ENCODE measurements at places on chromosomes 16 and 17. TPM values are rescaled to one million over a fixed set of nuclear protein-coding genes. Genes with fewer than 3 reads are reported as not detected.

- no peak for DNase-seq
- no peak overlapping the region for H3K27ac ChIP-seq
- H3K27me3 ChIP-seq: no peaks in the 10 kb centered on the region
These were observed 3.9 kb downstream of the ZNF319 start for GRCh38 chr16:57996406-57997175.

DNA sequence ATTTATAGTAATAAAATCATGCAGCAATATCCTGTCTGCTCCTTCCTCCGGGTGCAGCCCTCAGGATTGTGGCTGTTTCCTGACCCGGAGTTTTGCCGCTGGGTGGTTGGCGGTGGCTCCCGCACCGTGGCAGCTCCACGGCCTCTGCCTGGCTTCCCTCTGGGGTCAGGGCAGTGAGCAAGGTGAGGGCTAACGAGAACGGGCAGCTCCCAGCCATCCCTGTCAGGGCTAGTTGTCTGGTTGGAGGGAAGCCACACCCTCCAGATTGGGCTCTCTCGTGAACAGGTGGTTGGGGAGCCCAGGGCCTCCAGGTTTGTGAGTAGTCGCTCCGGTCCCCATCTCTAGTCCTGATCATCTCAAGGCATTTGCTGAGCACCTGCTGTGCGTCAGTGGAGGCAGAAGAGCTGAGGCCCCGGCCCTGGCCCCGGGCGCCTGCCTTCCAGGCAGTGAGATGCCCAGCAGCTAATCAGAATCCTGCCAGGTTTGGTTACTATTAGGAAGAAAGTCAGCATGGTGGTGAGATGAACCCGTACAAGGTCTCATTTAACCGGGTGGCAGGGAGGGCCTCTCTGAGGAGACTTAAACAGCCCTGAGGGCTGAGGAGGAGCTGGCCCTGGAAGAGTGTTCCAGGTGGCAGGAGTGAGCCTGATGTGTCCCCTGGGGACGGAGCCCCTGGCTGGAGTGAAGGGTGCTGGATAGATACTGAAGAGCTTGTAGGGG is 2.3 kb upstream of the NUDT16L1 start:
- H3K4me3 ChIP-seq: no peak overlapping the region
- no peaks in the 10 kb centered on the region for H3K27me3 ChIP-seq
- no peaks in the 10 kb centered on the region for H3K36me3 ChIP-seq
- no peak for DNase-seq
- H3K4me1 ChIP-seq: peaks cover 25% of the 10 kb centered on the region

GRCh38 chr16:29702269-29702668 is 23.3 kb downstream of the QPRT start:
- H3K36me3 ChIP-seq: no peaks in the 10 kb centered on the region
- no peaks in the 10 kb centered on the region for H3K4me1 ChIP-seq
- no peaks in the 10 kb centered on the region for H3K27me3 ChIP-seq
- no peak overlapping the region for H3K4me3 ChIP-seq
- DNase-seq: no peak

DNA sequence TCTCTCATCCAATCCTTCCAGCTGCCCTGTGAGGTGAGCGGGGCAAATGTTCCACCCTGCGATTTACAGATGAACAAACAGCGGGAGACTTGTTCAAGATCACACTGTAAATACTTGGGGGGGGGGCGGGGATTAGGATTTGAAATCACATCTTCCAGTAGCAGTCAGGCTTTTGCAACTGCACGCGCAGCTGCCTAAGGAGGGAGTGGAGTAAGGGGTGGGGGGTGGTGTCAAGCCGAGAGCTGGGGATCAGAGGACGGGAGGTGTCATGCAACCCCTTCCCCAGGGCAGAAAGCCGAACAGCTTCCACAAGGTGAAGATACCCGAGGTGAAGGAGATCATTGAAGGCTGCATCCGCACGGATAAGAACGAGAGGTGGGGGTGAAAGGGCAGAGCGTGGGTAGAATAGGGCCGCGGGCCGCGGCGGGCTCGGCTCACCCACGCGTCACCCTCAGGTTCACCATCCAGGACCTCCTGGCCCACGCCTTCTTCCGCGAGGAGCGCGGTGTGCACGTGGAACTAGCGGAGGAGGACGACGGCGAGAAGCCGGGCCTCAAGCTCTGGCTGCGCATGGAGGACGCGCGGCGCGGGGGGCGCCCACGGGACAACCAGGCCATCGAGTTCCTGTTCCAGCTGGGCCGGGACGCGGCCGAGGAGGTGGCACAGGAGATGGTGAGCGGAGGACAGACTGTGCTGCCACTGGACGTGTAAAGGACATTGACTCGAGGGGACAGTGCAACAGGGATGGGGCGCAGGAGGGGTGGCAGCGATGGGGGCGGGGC is 4.6 kb downstream of the WNK4 start:
- no peak for DNase-seq
- no peaks in the 10 kb centered on the region for H3K27me3 ChIP-seq
- H3K4me1 ChIP-seq: no peaks in the 10 kb centered on the region

Gene DLX4
- total RNA-seq: 1.2 TPM
